ENCODE measurements at places on chromosomes 5 and 9.

GRCh38 chr5:122165559-122166078, 36.3 kb downstream of the ZNF474 start:
- DNase-seq = no peak

DNA sequence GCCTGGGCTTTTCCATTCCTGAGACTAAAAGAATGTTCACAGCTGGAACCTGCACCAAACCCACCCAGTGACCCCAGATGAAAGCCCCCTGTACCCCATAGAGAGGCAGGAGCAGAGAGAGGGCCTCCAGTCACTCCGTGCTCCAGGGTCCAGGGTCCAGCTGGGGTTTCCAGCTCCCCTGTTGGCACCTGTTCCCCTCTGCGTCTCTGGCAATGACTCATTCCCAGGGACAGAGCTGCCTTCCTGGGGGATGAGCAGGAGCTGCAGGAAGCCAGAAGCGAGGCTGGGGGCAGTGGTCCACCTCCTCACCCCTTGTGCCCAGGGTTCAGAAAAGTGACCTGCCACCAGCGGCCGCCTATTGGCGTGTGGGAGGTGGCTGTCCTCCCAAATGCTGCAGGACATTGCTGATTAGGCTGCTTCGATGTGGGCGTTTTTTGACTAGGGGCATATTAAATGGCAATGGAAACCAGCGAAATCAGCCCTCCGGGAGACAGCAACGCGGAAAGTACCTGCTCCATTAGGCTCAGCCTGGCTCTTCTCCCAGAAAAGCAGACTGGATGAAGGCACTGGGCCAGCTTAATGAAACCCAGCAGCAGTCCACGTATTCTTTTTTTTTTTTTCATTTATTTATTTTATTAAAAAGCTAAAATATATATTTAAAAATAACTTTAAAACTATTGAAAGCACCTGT, 97.4 kb downstream of the DAP start:
- no peak for DNase-seq

DNA sequence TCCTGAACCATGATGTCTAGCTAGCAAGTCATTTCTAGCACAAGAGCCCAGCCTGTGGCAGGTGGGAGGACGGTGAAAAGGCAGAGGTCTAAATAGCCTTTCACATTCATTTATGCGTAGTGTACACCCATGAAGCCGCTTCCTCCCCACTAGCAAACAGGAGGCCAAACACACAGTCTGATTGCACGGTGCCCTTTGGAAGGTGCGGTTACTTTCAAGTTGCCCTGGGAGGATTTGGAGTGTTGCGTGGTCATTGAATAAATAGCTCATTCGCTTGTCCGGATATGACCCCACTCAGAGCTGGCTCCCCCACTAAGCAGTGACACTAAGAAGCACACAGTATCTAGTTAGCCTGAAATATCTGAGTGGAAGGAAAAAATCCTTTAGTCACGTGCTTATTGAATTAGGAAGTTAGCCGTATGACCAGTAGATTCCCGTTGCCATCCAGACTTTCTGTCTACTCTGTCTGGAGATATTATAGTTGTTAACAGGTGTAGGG, 664 bp upstream of the ARSB start:
- peak; percentile 41 for DNase-seq

GRCh38 chr5:150487199-150488061, 20.5 kb upstream of the NDST1 start:
- DNase-seq = no peak

- no peak for DNase-seq
Observed at GRCh38 chr5:185095-186070, 5.9 kb upstream of the LRRC14B start.

GRCh38 chr5:145056800-145057199, 778.3 kb downstream of the PRELID2 start:
- no peak for DNase-seq

- DNase-seq = no peak
Observed at GRCh38 chr9:16884373-16884772, 13.9 kb upstream of the BNC2 start.

- no peak for DNase-seq
Observed at GRCh38 chr5:78526049-78526525, 122.5 kb downstream of the LHFPL2 start.

DNA sequence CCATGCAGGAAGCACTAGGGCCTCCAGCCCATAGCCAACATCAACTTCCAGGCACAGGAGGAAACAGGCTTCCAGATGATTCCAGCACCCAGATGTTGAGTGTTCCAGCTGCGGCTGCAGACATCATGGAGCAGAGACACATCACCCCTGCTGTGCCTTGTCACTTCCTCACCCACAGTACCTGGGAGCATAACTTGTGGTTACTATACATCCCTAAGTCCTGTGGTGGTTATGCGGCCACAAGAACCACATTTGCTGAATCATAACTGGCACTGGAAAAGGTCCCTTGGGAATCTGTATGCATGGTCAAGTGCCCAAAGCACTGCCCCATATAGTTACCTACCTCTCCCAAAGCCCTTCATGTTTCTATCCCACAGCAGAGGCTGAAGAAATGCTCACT, 56.6 kb downstream of the WHRN start:
- DNase-seq = no peak

DNA sequence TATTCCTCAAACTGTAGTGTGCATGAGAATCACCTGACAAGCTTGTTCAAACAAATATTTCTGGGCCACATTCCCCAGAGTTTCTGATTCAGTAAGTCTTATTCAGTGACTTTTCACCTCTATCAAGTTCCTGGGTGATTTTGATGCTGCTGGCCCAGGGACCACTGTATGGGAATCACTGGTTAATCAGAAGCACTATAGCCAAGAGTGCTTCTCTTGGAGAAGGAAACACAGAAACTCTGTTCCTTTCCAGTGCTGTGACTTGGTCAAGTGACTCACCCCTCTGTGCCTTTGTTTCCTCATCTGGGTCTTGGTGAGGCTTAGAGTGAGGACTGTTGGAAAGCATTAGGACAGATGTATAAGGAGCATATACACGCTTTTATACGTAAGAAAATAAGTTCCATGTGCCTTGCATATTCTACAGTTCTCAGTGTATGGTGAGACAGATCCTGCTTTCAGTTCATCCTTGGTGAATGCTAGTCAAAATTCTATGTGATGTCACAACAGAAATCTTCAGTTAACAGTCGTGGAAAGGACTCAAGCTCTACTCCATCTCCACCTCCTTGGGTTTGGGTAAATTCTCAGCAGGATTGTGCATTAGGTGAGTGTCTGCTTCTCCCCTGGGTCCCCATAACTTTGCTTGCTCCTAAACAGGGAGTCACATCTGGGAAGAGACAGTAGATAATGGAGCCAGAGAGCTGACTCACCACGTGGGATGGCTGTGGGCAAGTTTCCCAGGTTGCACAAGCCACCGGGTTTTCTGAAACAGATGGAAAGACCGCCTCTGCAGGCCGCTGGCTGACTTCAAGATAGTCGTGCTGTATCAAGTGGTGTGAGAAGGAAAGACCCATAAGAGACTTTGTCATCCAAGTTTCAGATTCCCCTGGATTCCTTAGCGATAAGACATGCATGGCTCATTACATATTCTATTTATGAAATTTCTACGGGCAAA, 117.0 kb downstream of the NXNL2 start:
- no peak for DNase-seq

DNA sequence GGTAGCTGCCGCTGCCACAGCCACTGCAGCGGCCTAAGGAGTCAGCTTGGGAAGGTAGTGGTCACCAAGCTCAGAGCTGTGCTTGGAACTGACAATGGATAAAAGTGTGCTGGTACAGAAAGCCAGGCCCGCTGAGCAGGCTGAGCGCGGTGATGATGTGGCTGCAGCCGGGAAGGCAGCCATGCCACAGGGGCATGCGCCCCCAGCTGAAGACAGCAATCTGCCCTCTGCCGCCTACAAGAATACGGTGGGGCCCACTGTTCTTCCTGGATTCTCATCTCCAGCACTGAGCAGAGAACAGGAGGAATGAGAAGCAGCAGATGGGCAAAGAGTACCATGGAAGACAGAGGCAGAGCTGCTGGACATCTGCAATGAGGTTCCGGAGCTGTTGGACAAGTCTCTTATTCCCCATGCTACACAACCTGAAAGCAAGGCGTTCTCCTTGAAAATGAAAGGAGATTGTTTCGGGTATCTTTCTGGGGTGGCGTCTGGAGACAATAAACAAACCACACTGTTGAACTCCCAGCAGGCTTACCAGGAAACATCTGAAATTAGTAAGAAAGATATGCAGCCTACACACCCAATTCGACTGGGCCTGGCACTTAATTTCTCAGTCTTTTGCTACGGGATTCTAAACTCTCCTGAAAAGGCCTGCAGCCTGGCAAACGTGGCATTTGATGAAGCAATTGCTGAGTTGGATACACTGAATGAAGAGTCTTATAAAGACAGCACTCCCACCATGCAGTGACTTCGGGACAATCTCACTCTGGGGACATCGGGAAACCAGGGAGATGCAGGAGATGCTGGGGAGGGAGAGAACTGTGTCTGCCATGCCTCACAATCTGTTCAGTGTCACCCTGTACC, 22.8 kb upstream of the ANKRD18A start:
- no peak for DNase-seq

- DNase-seq = no peak
Observed at GRCh38 chr9:79741381-79741780, 169.6 kb downstream of the TLE4 start.
